ENCODE measurements at places on chromosomes 7 and 10. TPM values are rescaled to one million over a fixed set of nuclear protein-coding genes. Genes with fewer than 3 reads are reported as not detected.

DNA sequence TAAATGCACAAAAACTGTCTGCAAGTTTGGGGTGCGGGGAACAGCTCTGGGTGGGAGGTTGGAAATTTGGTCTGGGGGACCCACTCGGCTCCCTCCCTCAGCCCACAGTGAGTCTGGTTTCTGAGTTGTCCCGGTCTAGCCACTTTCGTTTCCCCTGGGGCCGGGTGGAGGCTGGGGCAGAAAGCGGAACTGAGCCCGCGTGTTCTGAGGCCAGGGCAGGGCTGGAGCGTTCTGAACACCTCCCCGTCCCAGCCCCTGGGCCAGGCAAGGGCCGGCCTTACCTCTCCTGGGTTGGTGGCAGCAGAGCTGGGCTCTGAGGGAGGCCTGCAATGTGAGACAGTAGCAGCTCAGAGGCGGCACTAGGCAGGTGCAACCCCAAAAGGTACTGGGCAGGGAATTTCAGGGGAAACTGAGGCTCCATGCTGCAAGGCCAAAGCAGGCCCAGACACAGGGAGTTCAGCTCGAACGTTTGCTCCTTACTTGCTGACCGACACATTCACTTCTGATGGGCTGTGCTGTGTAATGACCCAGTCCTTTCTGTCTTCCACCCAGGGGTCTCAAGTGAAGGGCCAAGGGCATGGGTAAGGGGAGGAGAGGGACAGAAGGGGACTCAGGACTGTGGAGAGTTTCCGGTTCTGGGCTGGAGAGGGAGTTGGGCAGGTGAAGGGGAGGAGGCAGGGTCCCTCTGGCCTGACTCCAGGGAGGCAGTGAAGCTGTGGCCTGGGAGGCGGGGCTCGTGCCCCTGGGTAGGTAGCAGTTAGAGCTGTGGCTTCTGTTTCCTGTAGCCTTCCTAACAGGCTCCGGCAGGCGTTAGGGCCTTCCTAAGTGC is 3.0 kb downstream of the IRF5 start:
- peak; percentile 74 for DNase-seq

DNA sequence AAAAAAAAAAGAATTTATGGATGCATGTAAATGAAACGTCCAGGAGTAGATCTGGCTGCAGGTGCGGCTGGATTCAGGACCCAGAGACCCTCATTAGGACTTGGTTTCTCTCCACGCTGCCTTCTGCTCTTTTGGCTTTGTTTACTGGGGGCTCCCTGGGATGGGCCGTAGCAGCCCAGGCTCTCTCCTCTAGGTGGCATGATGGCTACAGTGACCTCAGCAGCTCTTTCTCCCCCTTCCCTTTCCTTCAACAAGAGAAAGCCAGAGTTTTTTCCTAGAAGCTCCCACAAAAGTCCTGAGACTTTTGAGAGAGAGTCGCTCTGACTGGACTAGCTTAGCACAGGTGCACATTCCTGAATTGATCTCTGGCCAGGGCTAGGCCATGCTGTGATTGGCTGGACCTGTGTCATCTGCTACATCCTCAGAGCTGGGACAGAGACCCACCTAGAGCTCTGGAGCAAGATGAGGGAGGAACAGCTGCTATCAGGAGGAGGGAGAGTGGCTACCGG is 67.8 kb upstream of the PDCD4 start:
- peak; percentile 64 for DNase-seq

GRCh38 chr10:1102416-1102815 is 46.2 kb downstream of the WDR37 start:
- DNase-seq: no peak

GRCh38 chr7:157555313-157555712 is 218.5 kb downstream of the DNAJB6 start:
- peak; percentile 23 for DNase-seq

GRCh38 chr7:79730971-79731370 is 277.5 kb upstream of the MAGI2 start:
- DNase-seq: no peak

GRCh38 chr10:131996466-131997365 is 15.0 kb upstream of the BNIP3 start:
- DNase-seq: no peak

GRCh38 chr7:46791188-46791587 is 790.7 kb downstream of the TNS3 start:
- no peak for DNase-seq

GRCh38 chr10:97128516-97129154 is 57.1 kb downstream of the SLIT1 start:
- DNase-seq: no peak

- no peak for DNase-seq
Measured at GRCh38 chr10:36181426-36182178, 539.5 kb upstream of the FZD8 start.

Gene BLNK
- 24.9 TPM for total RNA-seq

Gene RELN
- 1.6 TPM for total RNA-seq

All from left colon (tissue), 2 donors.